ENCODE measurements at places on chromosomes 3 and 15. TPM values are rescaled to one million over a fixed set of nuclear protein-coding genes. Genes with fewer than 3 reads are reported as not detected.

- no peak for DNase-seq
These were observed 22.7 kb downstream of the GOLGA6L2 start for GRCh38 chr15:23424111-23424904.

GRCh38 chr15:73826711-73827251 lies 46.6 kb upstream of the TBC1D21 start:
- no peak for DNase-seq

DNA sequence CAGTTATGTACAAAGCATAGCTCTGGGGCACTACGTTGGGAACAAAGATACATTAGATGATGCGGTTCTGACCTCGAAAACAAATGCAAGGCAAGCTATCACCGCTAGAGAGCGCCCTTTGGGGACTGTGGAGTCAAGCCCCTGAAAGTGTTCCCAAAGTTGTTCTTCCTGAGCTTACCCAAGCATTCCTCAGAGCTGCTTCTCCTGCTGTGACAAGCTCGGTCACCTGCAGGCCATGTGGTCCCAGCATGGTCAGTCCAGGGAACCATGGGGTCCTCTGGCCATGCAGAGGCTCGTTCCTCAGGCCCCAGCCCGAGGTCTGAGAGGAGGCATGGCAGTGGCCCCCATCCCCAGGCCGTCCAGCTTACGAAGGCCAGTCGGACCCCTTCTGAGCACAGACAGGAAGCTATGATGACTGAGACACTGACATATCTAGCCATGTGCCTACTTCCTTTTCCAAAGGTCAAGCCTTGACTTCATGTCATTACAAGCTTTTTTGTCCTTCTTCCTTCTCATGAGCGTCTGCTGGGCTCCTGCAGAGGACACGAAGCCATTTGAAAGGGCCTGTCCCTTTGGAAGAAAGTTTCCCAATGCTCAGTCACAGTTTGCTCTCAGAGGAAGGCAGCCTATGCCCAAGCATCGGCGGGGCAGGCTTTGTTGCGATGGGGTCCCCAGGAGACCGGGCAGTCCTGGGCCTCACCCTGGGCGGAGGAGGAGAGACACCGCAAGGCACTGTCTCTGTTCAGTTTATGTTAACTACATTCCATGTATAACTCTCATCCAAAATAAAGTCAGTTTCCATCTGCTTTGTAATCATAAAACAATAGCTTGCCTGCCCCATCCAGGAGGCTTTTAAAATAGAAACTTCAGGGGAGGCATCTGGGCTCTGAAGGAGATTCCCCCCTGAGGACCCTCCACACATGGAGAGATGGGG lies 79.3 kb downstream of the ATP10A start:
- no peak for DNase-seq

Gene COL6A5
- polyA plus RNA-seq, result not detected

Measured in GM12878 (cell line).